ENCODE measurements at places on chromosomes 1 and 21.
A peak's percentile ranks its signal among the peaks of the same experiment; 100 is the strongest.

DNA sequence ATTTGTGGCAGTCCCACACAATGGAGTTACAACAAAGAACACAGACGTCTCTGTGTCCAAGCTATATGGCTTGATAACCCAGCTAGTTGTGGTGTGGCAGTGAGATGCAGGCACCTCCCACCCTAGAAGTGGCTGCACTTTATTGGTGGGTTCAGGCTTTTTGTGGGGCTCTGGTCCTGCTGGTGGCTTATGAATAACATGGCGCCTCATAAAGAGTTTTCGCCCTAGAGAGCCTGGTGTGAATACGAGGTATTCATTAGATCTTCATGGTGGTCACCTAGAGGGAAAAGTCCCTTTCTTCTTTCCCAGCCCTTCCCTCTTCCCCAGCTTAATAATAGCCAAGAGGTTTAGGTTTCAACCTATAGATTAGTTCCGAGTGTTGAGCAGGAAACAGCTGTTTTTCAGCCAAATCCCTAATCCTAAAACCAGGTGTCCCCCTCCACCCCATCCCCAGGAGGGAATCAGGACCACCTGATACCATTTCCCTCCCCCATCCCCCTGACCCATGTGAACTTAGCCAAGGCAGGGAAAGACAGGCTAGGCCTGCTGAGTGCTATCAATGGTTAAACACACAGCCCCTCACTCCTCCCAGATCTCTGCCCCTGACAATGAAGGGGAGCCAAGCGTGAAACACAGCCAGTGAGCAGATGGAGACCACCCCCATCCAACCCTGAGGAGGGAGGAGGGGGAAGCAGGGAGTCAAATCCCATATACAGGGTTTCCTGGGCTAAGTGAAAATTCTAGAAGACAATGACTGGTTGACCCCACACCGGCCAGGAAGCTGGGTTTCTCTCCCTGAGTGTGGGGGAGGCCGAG is 58.2 kb downstream of the NFASC start:
- DNase-seq: no peak

DNA sequence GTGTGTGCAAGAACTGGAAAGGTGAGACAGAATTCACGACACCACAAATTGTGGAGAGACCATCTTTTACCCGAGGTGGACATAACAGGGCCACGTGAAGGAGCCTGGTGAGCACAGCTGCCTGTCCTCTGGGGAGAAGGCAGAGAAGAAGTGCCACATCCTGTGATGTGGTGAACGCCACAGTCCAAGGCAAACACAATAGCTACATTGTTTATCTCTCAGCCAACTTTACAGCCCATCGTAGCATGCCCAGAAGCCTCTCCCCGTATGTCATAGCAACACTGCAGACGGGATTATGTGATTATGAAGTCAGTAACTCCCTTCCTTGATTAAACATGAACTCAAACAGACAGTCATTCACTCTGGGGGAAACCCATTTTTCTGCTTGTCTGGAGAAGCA is 612.2 kb downstream of the SMYD3 start:
- DNase-seq: no peak

GRCh38 chr1:176691251-176692228 is 228.6 kb downstream of the PAPPA2 start:
- DNase-seq: peak; percentile 75

DNA sequence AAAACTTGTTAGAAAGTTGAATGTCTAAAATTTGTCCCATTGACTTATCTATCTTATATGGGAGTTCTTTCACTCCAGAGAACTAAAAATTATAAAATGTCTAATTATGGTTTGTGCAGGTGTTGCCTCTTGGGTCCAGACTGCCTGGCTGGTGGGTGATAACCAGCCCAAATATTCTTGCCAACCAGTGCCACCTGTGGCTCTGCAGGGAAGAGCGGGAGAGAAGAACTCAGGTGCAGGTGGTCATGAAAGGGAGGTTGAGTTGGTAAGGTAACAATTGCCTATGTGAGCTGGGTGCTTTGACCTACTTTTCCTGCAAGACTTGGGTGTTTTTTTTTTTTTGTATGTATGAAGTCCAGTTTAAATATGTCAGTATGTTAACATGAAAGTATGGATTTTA is 10.2 kb downstream of the RPS6KC1 start:
- DNase-seq: no peak
